ENCODE measurements at places on chromosomes 3 and 15. TPM values are rescaled to one million over a fixed set of nuclear protein-coding genes. Genes with fewer than 3 reads are reported as not detected.

The XCR1 gene
- total RNA-seq: not detected

The ANKRD34C gene
- total RNA-seq: not detected

The KBTBD13 gene
- total RNA-seq: not detected

The CHRD gene
- total RNA-seq: 1.4 TPM

The GLDN gene
- total RNA-seq: 0.57 TPM

The GOLGA6A gene
- 0.05 TPM for total RNA-seq

The TTC21A gene
- total RNA-seq: 7.7 TPM

The ANKUB1 gene
- not detected for total RNA-seq

The PIGB gene
- total RNA-seq: 19.3 TPM

The SLC22A13 gene
- total RNA-seq: 0.33 TPM

The CELSR3 gene
- 7.7 TPM for total RNA-seq

The FSTL1 gene
- 9.2 TPM for total RNA-seq

The C3orf80 gene
- 0.05 TPM for total RNA-seq

The CD200R1L gene
- not detected for total RNA-seq

The LRRN1 gene
- 0.13 TPM for total RNA-seq

The DHX30 gene
- 65.1 TPM for total RNA-seq

The SLCO3A1 gene
- 20.6 TPM for total RNA-seq

The SH3GL3 gene
- not detected for total RNA-seq

The TRIP4 gene
- 42.8 TPM for total RNA-seq

The CTXN2 gene
- 0.05 TPM for total RNA-seq

The ZNF710 gene
- total RNA-seq: 15.8 TPM

The C2CD4A gene
- total RNA-seq: 0.15 TPM

The DLL4 gene
- total RNA-seq: 0.31 TPM

The EPHB1 gene
- total RNA-seq: 0.46 TPM

The CCDC191 gene
- 5.6 TPM for total RNA-seq

The VPS39 gene
- 55.2 TPM for total RNA-seq

The TMIE gene
- total RNA-seq: 1.1 TPM

The CLEC3B gene
- total RNA-seq: not detected

The CFAP44 gene
- 0.74 TPM for total RNA-seq

The TIGIT gene
- not detected for total RNA-seq

The COLQ gene
- total RNA-seq: 0.64 TPM

The ZIC1 gene
- total RNA-seq: 0.36 TPM

The BLM gene
- 23.9 TPM for total RNA-seq

The DENND4A gene
- total RNA-seq: 14.4 TPM

The RTP4 gene
- total RNA-seq: 2.5 TPM

The POLQ gene
- total RNA-seq: 11.9 TPM

The DNAH1 gene
- 2.4 TPM for total RNA-seq

The B3GNT5 gene
- 22.8 TPM for total RNA-seq

The SLC27A2 gene
- total RNA-seq: 0.18 TPM

The ALG1L2 gene
- 0.33 TPM for total RNA-seq

The MAGEL2 gene
- not detected for total RNA-seq

The PAK6 gene
- total RNA-seq: 6.3 TPM

The CCDC39 gene
- total RNA-seq: not detected

The AGTR1 gene
- 0.28 TPM for total RNA-seq

The THAP10 gene
- total RNA-seq: 6.7 TPM

The GATM gene
- total RNA-seq: 7.6 TPM
